CD4-positive, alpha-beta T cell treated with Interleukin-4 for 1 hour (primary cell): ENCODE measurements at places on chromosomes 1 and 21.

DNA sequence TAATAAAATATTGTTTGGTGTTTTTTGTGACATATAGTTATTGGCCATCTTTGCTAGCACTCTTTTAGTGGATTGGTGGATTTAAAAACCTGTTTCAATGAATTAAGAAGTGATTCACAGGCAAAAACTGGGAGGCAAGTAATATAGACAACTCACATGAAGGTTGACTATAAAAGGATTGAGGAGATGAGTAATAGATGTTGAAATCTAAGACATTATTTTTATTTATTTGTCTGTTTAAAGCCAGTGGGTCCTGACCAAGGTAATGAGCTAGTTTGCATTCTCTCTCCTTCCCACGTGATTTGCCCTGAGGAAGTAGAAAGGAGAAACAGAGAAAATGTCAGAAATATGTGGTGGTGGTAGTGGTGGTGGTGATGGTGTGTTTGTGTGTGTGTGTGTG, 351.5 kb upstream of the ZP4 start:
- no peak for DNase-seq

DNA sequence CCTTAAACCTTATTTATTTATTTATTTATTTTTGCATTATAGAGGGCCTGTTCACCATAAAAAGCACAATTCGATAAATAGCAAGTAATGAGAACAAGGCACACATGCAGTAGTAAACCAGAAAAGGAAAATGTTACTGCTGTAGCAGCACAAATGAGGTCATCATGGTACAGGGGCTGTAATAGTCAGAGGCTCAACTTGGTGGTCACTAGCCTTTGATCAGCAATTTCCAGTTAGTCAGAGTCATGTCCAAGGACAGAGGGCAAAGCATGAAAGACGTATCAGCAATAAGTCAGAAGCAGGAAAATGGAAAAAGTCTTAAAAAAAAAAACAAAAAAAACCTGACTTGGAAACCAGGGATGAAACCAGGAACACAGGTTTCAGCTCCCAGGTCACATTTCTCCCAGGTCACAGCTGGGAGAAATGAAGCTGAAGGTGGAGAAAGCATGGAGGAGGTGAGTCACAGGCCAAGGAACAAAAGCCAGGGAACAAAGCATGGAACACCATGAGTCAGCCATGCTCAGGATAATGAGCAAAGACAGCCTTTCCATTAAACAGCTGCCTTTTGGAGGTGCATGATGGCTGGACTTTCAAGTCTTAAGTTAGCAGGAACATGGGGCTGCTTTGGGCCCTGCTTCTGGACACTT, 556.3 kb downstream of the LTN1 start:
- no peak for DNase-seq

GRCh38 chr1:9302745-9303524, 10.2 kb downstream of the SPSB1 start:
- DNase-seq: no peak

GRCh38 chr1:197017558-197018146, 40.3 kb downstream of the CFHR5 start:
- DNase-seq: no peak

- no peak for DNase-seq
Measured at GRCh38 chr1:10835822-10836421, 39.5 kb upstream of the CASZ1 start.

- DNase-seq: no peak
Measured at GRCh38 chr1:18049228-18049627, 58.4 kb upstream of the IGSF21 start.

GRCh38 chr1:183685112-183685713, 32.1 kb upstream of the APOBEC4 start:
- DNase-seq: peak; percentile 67

GRCh38 chr1:109635862-109636200, 16.2 kb downstream of the AMPD2 start:
- no peak for DNase-seq

GRCh38 chr1:167059045-167059808, 30.9 kb downstream of the GPA33 start:
- peak; percentile 69 for DNase-seq

DNA sequence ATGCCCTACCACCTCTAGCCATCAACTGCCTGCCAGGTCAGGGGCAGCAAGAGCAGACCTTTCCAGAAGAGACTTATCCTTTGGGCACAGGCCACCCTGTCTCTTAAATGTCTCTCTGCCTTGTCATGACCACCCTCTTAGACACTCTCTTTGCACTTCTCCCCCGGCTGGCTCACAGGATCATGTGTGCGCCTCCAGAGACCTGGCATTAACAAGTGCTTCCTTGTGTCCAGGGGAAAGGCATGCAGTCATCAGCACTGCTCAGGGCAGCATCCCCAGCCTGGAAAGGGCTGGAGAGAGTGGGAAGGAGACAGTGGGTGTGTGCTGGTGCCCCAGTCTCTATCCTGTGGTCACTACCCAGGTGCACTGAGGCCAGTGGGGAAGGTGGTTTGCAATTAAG, 85.2 kb upstream of the TLR5 start:
- no peak for DNase-seq

DNA sequence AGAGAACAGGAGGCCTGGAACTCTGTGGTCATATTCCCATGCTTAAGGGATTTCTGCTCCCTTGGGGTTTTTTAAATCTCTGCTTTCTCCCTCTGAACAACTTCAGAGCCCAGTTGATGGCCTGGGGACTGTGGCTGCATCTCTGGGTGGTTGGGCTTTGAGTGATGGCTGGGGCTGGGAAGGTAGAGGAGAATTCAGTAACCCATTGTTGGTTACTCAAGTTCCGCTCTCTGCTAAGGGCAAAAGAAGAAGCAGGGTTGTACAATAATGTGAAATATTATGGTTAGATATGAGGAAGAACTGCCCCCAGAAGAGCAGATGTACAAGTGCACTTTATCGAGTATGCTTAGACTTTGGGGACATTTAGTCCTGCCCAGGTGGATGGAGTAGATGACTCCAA, 72.1 kb upstream of the CNTN2 start:
- no peak for DNase-seq

- no peak for DNase-seq
Measured at GRCh38 chr1:1861339-1861730, 29.6 kb downstream of the GNB1 start.

- no peak for DNase-seq
Measured at GRCh38 chr1:248821101-248821500, 4.6 kb downstream of the SH3BP5L start.

DNA sequence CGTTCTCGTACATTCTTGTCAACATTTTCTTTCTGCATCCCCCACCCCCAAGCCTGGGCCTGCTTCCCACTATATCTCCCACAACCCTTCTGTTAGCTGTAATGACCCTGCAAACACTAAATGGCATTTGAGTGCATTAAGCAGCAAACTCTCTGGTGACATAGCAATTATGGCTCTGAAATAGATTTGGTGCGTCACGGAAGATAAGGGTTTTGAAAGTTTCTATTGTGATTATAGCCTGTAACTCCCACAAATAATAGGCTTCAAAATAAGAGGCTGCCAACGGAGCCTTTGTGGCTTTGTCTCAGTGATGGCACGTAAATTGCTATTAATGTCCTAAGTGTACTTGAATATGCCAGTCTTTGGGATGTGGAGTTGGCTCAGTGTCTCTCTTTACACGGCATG, 277.6 kb downstream of the PBX1 start:
- no peak for DNase-seq
